Kidney epithelial cell (primary cell): ENCODE measurements at places on chromosomes 12 and 14. TPM values are rescaled to one million over a fixed set of nuclear protein-coding genes. Genes with fewer than 3 reads are reported as not detected.

DNA sequence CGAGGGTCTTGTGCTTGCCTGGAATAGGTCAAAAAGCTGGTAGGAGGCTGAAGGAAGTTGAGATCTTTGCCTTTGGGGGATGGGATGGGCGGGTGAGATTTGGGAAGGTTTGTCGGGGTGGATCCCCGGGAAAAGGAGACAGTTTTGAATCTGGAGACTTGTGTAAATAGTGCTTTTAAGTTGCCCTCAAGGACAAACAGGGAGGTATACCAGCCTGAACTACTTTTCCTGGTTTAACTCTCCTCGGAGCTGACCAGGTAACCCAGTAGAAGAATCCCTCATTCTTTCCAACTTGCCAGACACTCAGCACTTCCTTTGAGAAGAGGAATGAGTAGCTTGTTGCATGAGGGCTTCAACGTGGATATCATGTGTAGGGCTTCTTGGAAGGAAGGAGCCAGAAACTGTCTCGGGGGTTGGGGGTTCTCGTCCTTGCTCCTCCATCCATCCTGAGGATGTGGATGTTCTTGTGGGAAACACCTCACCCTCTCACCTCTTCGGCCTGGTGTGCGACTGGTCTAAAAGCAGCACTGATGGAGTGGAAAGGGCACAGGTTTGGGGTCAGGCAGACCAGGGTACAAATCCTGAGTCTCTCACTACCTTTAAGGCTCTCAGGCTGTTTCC lies 1.9 kb downstream of the TEAD4 start:
- DNase-seq = no peak

Gene PTCSC3
- not detected in 2 replicates for total RNA-seq

Gene SOS2
- 23.6 and 26.3 TPM in 2 replicates for total RNA-seq

Gene C14orf39
- total RNA-seq = 0.58 TPM in 1 of 2 replicates, not detected in the other

Gene FAM90A1
- total RNA-seq = 0.63 and 1.1 TPM in 2 replicates

DNA sequence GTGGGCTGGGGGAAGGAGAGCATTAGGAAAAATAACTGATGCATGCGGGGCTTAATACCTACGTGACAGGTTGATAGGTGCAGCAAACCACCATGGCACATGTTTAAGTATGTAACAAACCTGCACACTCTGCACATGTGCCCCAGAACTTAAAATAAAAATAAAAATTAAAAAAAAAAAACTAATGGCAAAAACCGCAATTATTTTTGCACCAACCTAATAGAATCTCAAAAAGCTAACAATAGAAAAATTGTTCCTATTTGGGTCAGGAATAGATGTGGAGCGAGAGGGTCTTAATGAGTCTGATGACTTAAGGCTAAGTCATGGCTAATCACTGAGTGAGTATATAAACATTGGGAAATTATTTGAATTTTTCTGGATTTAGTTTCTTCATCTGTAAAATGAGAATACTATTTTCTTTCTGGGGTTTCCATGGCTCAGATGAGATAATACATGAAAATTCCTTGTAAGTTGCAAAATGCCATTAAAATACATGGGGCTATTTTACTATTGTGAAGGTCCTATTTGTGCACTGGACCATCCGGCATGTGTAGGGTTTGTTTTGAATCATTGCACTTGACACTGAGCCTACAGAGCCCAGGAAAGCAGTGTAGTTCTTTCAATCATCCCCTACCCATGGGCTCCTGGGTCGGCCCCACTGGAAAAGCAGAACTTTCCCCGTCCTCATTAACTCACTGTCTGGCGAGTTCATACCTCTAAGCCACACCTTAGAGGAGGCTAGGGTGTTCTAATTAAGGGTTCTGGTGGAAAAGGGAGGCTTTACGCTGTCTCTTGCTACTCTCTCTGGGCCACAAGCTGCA lies 164.1 kb upstream of the NTF3 start:
- no peak for DNase-seq

GRCh38 chr14:23358042-23358441 lies 5.4 kb upstream of the SLC22A17 start:
- DNase-seq = no peak

- DNase-seq = no peak
These were observed 16.1 kb downstream of the WNK1 start for GRCh38 chr12:768434-768833.

Gene SYNE3
- 2.2 and 3.1 TPM in 2 replicates for total RNA-seq

Gene ANKRD33
- not detected in 2 replicates for total RNA-seq

- DNase-seq = no peak
These were observed 48.6 kb downstream of the CACNA1C start for GRCh38 chr12:2101359-2101758.

GRCh38 chr12:120118321-120119061 lies 1.9 kb upstream of the RAB35 start:
- no peak for DNase-seq
